ENCODE measurements at places on chromosomes 7 and 10. TPM values are rescaled to one million over a fixed set of nuclear protein-coding genes. Genes with fewer than 3 reads are reported as not detected.

- H3K4me1 ChIP-seq = no peaks in the 10 kb centered on the region
- H3K4me3 ChIP-seq = no peak overlapping the region
- H3K36me3 ChIP-seq = no peaks in the 10 kb centered on the region
- DNase-seq = no peak
- no peaks in the 10 kb centered on the region for H3K27me3 ChIP-seq
These were observed 22.1 kb downstream of the KLLN start for GRCh38 chr10:87841186-87841585.

DNA sequence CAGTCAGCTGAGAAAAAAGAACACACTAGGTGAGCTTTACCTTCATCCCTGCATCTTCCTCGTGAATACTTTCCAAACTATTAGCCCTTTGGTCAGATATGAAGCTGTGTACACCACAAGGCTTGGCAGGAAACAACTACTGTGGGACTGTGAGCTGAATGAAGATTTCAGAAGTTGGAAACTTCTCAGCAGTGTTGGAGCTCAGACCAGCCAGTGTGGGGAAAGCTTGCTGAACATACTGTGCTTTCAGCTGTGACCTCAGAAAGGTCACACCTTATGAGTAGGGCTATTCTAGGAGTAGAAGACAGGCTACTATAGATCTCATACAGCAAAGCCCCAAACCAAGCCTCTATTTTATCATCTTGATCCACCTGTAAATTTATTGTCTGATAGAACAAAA, 123.6 kb downstream of the EXOC4 start:
- no peak overlapping the region for H3K4me3 ChIP-seq
- no peak overlapping the region for H3K27ac ChIP-seq
- H3K4me1 ChIP-seq = peaks cover 23% of the 10 kb centered on the region
- no peaks in the 10 kb centered on the region for H3K36me3 ChIP-seq
- no peaks in the 10 kb centered on the region for H3K27me3 ChIP-seq

GRCh38 chr10:80072584-80072983, 5.9 kb upstream of the TMEM254 start:
- DNase-seq = no peak
- H3K27me3 ChIP-seq = no peaks in the 10 kb centered on the region
- H3K4me1 ChIP-seq = no peaks in the 10 kb centered on the region
- H3K4me3 ChIP-seq = no peak overlapping the region

GIMAP4 gene
- total RNA-seq = 14.2 TPM

AGMO gene
- total RNA-seq = 0.44 TPM

ZNF316 gene
- total RNA-seq = 21.6 TPM

- no peaks in the 10 kb centered on the region for H3K27me3 ChIP-seq
- H3K27ac ChIP-seq = no peak overlapping the region
- H3K4me3 ChIP-seq = no peak overlapping the region
These were observed 40.1 kb upstream of the RET start for GRCh38 chr10:43036481-43037428.

DNA sequence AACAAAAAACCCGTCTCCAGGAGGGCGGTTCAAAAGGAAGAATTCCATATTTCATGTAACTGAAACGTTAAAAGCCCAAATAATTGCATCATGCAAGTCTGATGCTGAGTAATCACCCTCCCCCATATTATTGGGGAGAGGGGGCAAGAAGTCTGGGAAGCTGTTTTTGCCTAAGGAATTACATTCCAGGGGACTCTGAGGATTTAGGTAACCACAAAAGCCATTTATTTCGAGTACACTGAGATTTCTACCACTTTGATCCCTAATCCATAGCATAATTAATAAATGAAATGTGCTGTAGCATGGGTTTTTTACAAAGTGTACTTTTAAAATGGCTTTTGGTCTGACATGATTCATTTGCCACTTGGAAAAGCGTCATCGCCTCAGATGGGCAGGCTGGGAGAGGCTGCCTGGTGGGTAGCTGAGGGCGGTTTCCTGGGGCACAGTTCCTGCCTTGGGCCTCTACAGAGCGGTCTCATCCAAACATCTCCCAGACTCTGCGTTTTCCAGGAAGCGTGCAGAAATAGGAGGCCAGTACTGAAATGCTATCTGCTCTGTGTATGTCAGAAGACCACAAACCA, 106.5 kb downstream of the TCF7L2 start:
- no peak for DNase-seq
- H3K36me3 ChIP-seq = no peaks in the 10 kb centered on the region
- H3K27me3 ChIP-seq = no peaks in the 10 kb centered on the region

DNA sequence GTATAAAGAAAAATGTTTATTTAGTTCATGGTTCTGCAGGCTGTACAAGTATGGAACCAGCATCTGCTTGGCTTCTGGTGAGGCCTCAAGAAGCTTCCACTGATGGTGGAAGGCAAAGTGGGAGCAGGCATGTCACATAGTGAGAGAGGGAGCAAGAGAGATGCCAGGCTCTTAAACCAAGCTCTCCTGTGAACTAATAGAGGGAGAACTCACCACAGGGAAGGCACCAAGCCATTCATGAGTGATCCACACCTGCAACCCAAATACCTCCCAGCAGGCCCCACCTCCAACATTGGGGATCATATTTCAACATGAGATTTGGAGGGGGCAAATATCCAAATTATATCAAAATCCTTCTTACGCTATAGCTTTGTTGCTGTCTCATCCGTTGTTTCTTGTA, 113.1 kb downstream of the CPED1 start:
- DNase-seq = no peak
- H3K27me3 ChIP-seq = no peaks in the 10 kb centered on the region
- H3K4me3 ChIP-seq = no peak overlapping the region
- no peak overlapping the region for H3K27ac ChIP-seq

DNA sequence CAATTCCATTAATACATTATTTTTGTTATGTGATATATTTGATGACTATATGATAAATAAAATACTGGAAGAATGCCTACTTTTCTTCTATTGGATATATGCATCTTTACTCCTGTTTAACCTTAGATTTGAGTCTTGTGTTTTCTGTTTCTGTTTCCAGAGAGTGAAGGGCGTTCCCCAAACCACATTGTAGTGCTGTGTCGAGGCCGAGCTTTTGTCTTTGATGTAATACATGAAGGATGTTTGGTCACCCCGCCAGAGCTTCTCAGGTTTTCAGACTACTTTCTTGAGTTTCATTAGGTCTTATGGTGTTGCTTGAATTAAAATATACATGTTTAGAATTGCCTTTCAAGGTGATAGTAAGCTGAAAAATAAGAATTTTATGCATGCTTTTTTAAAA, 23.8 kb downstream of the CROT start:
- H3K4me3 ChIP-seq = no peak overlapping the region
- no peak for DNase-seq
- no peaks in the 10 kb centered on the region for H3K27me3 ChIP-seq
- H3K36me3 ChIP-seq = peaks cover 1% of the 10 kb centered on the region
- H3K4me1 ChIP-seq = peaks cover 5% of the 10 kb centered on the region
- H3K27ac ChIP-seq = no peak overlapping the region

DNA sequence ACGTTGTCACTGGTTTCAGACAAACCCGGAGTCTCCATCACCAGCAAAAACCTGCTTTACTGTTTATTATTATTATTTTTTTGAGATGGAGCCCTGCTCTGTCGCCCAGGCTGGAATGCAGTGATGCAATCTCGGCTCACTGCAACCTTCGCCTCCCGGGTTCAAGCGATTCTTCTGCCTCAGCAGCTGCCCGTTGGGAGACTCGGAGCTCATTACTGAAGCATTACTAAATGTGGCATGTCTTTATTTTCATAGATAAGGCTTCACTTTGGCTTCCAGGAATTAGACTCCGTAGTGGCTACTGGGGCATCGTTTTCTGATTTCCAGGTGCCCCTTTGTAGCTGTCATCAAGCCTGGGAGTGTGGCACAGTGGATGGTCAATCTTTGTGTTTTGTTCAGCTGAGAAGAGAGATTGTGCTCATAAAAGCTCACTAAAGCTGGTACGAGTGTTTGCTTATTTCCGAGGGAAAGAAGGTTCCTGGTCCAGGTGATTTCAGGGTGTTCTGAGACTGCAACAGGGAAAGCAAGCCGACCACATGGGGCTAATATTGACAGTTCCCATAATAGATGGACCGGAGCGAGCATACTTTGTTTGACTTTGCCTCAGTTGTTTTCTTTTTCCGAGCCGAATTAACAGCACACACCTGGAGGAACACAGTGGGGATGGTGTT, 163.1 kb downstream of the CAMK1D start:
- no peak for DNase-seq
- H3K4me3 ChIP-seq = no peak overlapping the region
- H3K4me1 ChIP-seq = no peaks in the 10 kb centered on the region
- no peaks in the 10 kb centered on the region for H3K36me3 ChIP-seq

- no peaks in the 10 kb centered on the region for H3K36me3 ChIP-seq
- H3K27me3 ChIP-seq = no peaks in the 10 kb centered on the region
- H3K27ac ChIP-seq = no peak overlapping the region
- peaks cover 15% of the 10 kb centered on the region for H3K4me1 ChIP-seq
- no peak for DNase-seq
- no peak overlapping the region for H3K4me3 ChIP-seq
These were observed 110.4 kb upstream of the ZNF438 start for GRCh38 chr10:31142026-31142425.

- peak overlapping the region; percentile 67 for H3K4me3 ChIP-seq
- no peak overlapping the region for H3K27ac ChIP-seq
- peaks cover 16% of the 10 kb centered on the region for H3K4me1 ChIP-seq
- no peaks in the 10 kb centered on the region for H3K27me3 ChIP-seq
- H3K36me3 ChIP-seq = no peaks in the 10 kb centered on the region
These were observed 1.1 kb downstream of the ADRA2A start for GRCh38 chr10:111077785-111078504.

DNA sequence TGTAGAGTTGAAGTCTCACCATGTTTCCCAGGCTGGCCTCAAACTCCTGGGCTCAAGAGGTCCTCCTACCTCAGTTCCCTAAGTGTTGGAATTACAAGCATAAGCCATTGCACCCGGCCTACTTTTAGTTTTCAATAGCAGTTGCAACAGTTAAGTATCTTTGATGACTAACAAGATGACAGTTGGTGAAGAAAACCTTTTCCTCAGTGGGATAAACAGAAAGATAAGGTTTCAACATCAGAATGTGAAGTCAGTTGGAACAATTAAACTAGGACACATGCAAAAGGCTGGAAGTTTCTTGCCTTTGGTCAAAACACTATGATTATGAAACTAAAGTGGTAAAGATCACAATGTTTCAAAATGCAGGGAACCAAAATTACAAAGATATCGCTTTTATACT, 169.2 kb downstream of the ZNF438 start:
- no peaks in the 10 kb centered on the region for H3K36me3 ChIP-seq
- H3K27me3 ChIP-seq = no peaks in the 10 kb centered on the region
- peak overlapping the region; percentile 71 for H3K27ac ChIP-seq

DNA sequence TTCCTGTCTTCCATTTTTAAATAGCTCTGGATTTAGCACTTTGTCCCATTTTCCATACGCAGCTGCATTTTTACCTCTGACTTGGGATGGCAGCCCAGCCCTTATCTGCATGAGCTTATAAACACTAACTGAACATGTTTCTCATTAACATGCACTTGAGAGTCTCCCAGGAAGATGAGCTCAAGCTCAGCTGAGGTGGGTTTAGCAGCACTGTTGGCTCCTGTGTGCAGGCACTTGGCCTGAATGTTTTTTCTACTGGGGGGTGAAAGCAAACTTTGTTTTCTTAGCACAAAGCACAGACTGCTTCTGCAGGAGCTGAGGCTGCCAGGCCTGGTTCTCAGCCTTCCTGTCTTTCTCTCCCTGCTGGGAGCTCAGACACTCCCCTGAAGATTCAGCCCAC, 1093.6 kb upstream of the AUTS2 start:
- H3K36me3 ChIP-seq = no peaks in the 10 kb centered on the region
- H3K27ac ChIP-seq = no peak overlapping the region
- H3K4me1 ChIP-seq = no peaks in the 10 kb centered on the region
- no peaks in the 10 kb centered on the region for H3K27me3 ChIP-seq
- H3K4me3 ChIP-seq = no peak overlapping the region

ZCWPW1 gene
- 3.5 TPM for total RNA-seq

DNA sequence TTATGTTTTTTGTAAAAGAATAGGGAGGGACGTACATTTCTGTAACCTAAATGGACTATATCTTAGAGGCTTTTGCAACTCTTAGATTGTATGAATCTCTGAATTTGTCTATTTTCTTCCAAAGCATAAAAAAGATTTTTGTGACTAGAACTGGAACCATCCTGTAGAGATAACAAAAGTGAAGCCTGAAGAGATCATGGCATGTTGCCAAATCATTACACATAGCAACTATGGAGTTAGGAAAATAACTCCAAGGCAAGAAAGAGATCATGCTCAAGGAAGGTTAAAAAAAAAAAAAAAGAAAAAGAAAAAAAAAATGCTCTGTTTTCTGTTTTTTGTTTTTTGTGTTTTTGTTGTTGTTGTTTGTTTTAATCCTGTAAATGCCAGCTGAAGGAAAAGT, 567.7 kb upstream of the ZWINT start:
- no peak for DNase-seq
- no peaks in the 10 kb centered on the region for H3K27me3 ChIP-seq
- H3K36me3 ChIP-seq = no peaks in the 10 kb centered on the region
- no peaks in the 10 kb centered on the region for H3K4me1 ChIP-seq
- H3K4me3 ChIP-seq = no peak overlapping the region

UCMA gene
- total RNA-seq = not detected

DNA sequence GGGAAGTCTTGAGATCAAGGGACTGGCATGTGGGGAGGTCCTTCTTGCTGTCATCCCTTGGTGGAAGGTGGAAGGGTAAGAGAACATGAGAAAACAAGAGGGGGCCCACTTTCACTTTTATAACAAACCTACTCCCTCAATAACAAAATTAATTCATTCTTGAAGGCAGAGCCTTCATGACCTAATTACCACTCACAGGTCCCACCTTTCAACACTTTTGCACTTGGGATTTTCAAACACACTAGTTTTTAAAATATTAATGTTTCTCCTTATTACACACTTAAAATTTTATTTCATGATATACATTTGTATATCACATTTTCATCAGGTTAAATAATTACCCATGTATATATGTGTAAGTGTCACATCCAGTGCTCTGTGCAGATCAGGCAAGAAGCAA, 2.0 kb downstream of the ST7 start:
- peak overlapping the region; percentile 100 for H3K27ac ChIP-seq
- no peak for DNase-seq
- no peaks in the 10 kb centered on the region for H3K27me3 ChIP-seq
- peaks cover 30% of the 10 kb centered on the region for H3K4me1 ChIP-seq
- H3K36me3 ChIP-seq = no peaks in the 10 kb centered on the region

DNA sequence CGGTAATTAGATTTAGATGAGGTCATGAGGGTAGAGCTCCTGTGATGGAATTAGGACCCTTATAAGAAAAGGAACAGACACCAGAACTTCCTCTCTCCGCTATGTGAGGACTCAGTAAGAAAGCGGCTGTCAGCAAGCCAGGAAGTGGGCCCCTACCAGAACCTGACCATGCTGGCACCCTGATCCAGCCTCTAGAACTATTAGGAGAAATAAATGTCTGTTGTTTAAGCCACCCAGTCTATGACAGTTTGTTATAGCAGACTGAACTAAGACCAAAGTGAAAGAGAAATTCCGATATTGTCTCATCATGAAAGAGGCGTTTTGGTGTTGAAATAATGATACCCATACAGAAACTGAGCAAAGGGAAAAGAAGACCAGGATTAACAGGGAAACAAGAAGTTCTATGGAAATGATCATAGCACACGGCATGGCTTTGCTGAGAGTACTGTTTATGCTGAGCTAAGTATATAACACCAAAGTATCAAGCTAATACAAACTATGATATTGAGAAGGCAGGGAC, 9.2 kb downstream of the CLEC2L start:
- H3K4me1 ChIP-seq = no peaks in the 10 kb centered on the region
- no peak overlapping the region for H3K4me3 ChIP-seq
- no peak overlapping the region for H3K27ac ChIP-seq
- DNase-seq = no peak
- H3K36me3 ChIP-seq = no peaks in the 10 kb centered on the region

Data from psoas muscle (tissue), 8 donors.